ENCODE measurements at places on chromosomes 6 and 20.

DNA sequence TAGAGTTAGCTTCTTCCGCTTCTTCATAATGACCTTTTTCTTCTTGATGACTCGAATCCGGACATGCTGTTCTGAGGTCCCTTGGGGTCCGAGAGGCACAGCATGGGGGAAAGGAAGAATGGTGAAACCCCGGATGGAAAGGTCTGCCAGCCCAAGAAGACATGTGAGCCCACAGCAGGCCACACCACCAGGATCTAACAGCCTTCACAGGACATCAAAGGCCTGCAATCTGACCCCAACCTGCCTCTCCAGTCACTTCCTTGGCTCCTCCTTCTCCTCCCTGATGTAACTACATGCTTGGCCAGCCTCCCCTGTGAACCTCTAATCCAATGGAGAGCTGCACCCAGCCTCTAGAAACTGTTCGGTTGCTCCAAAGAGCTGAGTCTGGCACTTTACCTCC, 1.6 kb downstream of the CPXM1 start:
- DNase-seq = no peak

GRCh38 chr20:46142124-46142523, 24.0 kb downstream of the CD40 start:
- no peak for DNase-seq

DNA sequence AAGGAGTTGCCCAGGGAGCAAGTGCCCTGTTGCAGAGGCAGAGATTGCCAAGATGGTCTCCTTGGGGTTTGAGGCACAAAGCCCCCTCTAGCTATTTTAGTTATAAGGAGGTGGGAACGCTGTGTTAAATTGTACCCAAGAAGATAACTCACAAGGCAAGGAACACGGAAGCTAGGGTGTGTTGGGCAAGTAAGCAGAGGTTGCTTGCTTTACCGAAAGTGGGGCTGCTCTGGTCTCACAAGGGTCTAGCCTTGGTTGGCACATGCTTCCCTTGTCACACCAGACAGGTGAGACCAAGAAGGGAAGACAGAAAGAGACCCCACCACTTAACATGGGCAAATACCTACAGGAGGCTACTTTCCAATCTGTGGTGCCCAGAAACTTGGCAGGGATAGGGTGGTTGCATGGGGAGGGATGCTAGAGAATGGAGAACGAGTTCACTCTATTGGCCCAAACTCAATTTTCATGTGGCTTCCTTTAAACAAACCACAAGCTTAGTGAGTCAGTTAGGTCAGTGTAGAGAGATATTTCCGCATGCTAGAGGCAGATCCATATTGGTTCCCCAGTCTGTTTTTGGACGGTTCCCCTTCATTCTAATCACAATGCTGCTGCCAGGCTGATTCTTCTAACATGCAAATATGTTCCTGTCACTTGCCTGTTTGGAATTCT, 42.4 kb downstream of the PLAGL1 start:
- no peak for DNase-seq

- DNase-seq = peak; percentile 54
Observed at GRCh38 chr20:57464642-57465211, 60.2 kb downstream of the CTCFL start.

- DNase-seq = no peak
Observed at GRCh38 chr20:61331543-61331942, 79.5 kb downstream of the CDH4 start.

- no peak for DNase-seq
Observed at GRCh38 chr6:109891924-109892323, 86.2 kb upstream of the GPR6 start.

Data from hepatic stellate cell (primary cell).